Foreskin fibroblast (primary cell): ENCODE measurements at places on chromosomes 13 and 19.

DNA sequence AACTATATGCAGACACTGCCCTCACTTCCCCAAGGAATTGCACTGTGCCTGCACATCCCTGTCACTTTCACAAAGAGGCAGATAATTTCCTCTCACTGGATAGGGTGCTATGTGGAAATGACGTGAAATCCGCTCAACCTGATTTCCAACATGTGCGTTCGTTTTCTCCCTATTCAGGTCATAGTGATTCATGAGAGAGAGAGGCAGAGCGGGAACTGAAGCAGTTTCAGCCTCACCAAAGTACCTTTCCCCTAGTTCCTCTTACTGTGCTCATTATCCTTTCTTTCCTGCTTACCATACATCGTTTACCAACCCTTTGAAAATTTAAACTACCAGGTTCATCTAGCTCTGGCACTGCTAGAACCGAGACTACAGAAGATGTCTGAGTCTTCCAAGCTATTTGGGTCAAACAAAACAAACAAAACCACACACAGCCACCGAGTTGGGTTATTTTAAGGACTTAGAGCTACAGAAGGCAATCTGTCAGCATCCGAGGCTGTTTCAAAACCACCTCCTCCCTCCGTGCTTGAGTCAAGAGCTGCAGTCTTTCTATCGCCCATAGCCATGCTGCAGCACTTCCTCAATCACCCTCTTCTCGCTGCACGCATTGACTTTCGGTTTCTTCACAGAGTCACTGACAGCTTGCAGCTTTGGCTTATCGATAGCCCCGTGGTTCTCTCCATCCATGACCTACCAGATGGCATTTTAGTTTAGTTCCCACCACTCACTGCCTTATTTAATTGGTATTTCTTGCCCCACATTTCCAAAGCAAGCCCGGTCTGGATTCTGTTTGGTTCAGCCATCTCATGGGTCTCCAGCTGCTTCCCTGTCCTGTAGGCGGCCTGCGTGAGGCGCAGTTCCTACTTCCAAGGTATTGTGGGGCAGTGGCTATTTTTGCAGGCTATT is 1395.8 kb downstream of the EFNB2 start:
- DNase-seq: no peak

- DNase-seq: no peak
These were observed 4.5 kb downstream of the CLDN10 start for GRCh38 chr13:95557013-95557412.

DNA sequence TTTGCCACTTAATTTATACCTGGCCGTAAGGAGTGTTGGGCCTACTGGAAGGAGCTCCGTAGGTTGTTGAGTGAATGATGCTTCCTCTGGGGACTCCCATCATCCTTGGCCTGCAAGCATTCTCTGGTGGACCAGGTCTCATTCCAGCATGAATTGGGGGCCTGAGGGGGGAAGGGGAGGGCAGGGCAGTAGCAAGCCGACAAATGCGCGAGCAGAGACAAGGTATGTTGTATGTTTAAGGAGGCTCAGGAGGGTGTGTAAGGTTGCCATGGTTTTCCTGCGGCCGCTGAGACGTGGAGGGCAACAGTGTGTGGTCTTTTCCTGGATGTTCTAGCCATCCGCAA is 749 bp downstream of the ZNF264 start:
- peak; percentile 11 for DNase-seq

DNA sequence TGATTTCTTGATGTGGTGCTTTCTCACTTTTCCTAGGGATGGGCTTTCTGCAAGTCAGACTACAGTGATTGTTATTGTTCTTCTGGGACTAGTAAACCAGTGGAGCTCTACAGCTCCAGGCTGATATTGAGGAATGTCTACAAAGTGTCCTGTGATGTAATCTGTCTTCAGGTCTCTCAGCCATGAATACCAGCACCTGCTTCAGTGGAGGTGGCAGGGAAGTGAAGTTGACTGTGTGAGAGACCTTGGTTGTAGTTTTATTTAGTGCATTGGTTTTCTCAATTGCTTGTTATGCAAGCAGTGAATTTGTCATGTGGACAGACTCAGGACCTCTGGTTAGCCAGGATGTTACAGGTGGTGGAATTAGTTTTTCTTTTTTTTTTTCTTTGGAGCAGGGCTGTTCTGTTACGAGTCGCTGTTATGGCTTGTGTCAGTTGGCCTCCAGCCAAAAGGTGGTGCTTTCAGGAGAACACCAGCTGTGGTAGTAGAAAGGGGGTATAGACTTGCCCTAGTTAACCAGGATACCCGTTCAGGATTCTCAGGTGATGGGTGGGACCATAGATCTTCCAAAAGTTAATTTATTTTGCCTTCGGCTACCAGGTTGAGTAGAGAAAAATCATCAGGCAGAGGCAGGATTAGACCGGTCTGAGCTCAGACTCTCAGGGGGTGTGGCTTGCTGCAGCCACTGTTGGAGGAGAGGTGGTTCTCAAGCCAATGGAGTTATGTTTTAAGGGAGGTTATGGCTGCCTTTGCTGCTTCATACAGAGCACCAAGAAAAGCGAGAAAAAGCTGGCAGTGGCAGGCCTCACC is 11.9 kb upstream of the ZNF675 start:
- DNase-seq: no peak

- DNase-seq: no peak
These were observed 10.5 kb upstream of the NTN5 start for GRCh38 chr19:48683349-48683748.

GRCh38 chr13:49625392-49626079 is 2.8 kb upstream of the ARL11 start:
- peak; percentile 66 for DNase-seq

GRCh38 chr13:36148446-36148845 is 17.3 kb upstream of the DCLK1 start:
- DNase-seq: peak; percentile 31

DNA sequence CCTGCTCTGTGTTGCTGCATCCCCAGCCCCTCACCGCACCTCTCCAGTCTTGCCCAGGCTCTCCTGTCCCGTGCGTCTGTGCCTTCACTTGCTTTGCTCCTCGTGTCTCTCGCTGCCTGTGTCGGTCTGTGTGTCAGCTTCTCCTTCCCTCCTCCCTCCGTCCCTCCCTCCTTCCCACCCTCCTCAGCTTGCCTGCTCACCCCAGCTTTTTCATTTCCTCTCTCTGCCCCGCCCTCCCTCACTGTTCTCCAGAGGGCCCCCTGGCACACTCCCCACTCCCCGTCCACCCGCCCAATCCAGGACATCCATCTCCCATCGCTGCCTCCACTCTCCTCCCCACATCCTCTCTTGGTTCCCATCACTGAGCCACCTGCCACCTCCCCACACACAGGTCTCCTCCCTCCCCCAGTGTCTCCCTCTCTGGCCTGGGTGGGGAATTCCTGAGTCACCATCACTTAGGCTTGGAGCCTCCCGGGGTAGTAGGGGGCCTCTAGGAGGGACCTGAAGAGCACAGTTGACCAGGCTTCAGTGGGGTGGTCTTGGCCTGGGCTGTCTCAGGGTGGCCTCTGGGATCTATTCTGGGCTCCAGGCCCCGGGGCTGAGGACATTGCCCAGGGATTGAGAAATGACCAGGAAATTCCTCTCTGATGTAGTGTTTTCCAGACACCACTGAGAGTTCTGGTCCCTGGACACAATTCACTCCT is at the start of gene PTGIR:
Gene PTGIR, minus strand, starts transcription at position 132 of the 704 bp plus-strand sequence. CDS start 864 bp downstream, outside the sequence.
- peak; percentile 97 for DNase-seq

GRCh38 chr13:105806628-105806920 is 728.9 kb downstream of the EFNB2 start:
- no peak for DNase-seq

DNA sequence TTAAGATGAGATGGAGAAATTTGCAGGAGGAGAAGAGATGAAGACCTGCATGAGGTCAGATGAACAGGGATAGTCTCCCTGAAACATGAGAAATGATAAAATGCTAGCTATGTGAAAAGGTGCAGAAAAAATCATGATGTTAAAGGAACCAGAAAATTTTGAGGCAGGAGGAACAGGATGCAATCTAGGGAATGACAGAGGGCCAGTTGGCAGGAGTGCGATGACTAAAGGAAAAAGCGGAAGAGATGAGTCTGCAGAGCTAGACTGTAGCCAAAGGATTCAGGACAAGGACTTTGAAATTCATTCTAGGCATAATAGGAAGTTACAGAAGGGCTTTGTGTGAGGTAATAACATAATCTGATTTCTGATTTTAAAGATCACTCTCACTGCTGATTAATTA is 77.9 kb downstream of the TRPC4 start:
- no peak for DNase-seq

GRCh38 chr19:7533281-7533885 is 2.1 kb upstream of the PNPLA6 start:
- DNase-seq: peak; percentile 84

DNA sequence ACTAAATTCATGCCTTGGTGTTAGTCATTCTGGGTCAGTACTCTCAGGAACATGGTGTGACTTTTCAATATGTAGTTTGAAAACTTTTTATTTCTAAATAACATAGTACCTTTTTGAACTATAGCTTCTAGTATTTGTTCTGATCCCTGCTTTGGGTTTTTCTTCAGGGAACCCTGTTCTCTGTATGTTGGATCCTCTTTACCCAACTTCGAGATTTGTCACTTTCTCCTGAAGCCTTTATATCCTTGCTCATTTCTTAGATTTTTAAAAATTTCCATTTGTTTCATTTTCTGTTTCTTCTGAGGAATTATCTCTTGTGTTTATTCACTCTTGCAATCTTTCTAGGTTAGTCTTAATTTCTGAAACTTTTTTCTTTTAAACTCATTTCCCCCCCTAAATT is 12.4 kb upstream of the CHST8 start:
- DNase-seq: no peak

GRCh38 chr19:52248241-52248640 is 21.1 kb upstream of the ZNF766 start:
- peak; percentile 64 for DNase-seq

DNA sequence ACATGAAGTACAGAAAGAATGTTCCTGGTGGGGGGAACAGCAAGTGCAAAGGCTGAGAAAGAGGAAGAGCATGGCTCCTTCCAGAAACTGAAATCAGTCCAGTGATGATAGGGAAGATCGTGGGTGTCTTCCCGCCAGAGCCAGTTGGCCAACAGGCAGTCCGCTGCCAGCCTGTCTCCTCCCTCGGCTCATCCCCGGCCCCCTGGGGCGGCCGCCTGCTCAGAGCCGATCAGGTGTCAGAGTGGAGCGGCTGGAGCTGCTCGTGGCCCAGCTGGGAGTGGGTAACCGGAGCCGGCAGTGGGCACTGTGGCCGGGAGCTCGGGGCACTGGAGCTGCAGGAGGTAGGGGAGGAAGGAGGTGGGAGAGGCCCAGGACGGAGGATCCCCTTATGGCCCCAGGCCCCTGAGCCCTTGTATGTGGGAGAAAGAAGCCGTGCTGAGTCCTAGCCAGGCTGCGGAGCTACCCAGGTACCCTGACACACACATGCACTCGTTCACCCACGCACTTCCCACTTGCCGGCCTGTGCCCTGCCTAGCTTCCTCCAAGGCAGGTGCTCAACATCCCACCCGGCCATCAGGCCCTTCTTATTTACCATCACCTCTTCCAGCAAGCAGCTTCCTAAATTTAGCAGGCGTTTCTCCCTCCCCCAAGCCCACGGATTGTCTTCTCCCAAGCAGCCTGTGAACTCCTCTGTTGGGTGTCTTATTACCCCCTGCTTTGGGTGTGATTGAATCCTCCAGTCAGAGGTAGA is 1.7 kb downstream of the ANKRD24 start:
- DNase-seq: no peak

- DNase-seq: no peak
These were observed 101.5 kb downstream of the STARD13 start for GRCh38 chr13:33184112-33184490.

DNA sequence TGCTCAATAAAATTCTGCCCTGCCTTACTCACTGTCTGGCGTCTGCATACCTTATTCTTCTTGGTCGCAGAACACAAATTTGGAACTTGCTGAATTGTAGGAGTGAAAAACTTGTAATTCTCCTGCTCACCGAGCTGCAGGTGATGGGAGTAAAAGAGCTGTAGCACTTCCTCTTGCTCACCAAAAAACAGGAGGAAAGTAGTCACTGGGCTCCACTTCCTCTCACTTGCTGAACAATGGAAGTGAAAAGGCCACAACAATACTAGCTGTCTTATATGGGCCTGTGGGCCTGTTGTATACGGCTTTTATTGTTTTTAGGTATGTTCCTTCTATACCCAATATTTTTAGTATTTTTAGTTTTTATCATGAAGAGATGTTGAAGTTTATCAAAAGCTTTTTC is 978.7 kb downstream of the SLITRK5 start:
- DNase-seq: no peak
